ENCODE measurements at places on chromosomes 16 and 17.

DNA sequence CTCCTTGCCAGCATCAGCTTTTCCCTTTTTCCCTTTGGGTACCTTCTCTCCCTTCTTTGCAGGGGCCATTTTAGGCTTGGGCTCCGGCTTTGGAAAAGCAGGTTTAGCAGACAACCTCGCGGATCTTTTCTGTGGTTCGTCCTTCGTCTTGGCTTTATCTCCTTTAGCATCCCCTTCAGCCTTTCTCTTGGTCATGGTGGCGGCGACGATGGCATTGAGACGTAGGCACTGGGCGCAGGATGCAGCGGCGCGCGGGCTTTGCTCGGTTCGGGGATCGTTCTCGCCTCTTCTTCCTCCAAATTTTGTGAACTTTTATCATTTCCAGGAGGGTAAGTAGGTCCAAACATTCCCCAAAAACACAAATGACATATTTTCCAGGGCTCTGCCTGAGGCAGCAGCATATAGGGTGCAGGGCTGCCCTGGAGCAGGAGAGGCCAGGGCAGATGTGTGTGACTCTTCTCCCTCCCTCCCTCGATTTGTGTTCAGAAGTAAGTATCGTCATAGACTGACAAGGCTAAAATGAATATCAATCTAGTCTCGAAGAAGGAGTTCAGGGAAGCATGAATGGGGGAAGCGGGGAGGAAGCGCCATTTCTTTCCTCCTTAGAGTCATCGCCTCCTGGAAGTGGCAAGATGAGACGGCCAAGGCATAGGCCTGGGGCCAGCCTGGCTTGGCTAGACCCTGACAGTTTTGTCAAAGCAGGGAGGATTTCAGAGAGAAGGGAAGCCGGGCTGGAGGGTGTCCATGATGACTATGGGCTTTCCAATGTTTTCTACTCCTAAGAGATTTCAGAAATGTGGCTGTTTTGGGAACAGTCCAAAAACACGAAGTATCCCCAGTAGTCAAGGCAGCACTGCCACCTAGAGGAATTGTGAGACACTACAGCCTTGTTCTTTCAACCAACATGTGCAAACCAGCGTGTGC, 13.2 kb downstream of the CHCT1 start:
- peak; percentile 70 for DNase-seq

GRCh38 chr17:69732272-69732918, 317.9 kb downstream of the MAP2K6 start:
- DNase-seq = no peak

GRCh38 chr17:72906306-72906705, 186.2 kb downstream of the SLC39A11 start:
- DNase-seq = no peak

DNA sequence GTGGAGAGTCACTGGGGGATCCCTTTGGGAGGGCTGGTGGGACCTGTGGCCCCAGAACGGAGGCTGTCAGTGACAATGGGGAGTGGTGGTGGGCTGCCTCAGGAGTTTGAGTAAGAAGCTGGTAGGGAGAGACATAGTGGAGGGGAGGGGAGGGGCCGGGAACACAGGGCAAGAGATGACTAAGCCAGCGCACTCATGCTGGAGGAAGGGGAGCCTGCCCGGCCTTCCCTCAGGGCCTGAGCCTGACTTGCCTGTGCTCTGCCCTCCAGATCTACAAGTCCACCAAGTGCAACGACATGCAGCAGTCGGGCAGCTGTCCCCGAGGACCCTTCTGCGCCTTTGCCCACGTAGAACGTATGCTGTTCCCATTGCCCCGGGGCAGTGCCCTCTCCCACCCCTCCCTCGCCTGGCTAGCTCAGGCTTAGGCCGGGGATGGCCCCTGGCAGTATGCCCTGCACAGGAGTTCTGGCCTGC, 29.3 kb downstream of the UNC13D start:
- DNase-seq = no peak

DNA sequence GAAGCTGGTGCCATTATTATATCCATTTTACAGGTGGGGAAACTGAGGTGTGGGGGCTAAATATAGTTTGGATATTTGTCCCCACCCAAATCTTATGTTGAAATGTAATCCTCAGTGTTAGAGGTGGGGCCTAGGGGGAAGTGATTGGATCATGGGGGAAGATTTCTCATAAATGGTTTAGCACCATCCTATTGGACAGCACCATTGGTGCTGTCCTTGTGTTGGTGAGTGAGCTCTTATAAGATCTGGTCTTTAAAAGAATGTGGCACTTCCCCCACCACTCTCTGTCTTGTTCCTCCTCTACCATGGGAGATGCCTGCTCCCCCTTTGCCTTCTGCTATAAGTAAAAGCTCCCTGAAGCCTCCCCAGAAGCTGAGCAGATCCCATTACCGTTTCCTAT, 119.8 kb upstream of the SEC14L1 start:
- DNase-seq = no peak

DNA sequence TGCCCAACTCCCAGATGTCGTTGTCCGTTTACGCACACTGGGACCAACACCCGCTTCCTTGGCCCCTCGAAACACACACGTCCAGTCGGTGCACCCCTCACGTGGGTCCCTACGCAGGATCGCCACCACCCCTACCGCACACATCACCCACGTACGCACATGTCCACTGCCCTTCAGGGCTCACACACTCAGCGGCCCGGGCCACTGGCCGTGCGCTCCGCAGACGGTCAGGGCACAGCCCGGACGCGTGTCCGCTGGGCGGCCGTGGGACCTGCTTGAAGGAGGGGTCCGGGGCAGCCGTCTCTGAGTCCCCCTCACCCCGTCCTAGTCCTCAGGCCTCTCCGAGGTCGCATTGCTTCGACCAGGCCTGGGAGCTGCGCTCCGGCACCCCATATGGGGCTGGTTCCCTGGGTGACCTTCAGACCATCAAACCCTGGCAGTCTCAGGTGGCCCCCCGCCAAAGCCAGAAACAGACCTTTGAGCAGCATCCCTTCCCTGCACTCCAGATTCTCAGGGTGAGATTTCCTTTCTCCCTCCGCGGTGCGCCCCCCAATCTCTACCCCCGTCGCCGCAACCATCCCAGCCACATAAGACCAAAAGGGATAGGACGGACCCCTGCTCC, 914 bp upstream of the GPRC5B start:
- no peak for DNase-seq

- no peak for DNase-seq
Observed at GRCh38 chr17:28735242-28735722, 6.7 kb downstream of the NEK8 start.

GRCh38 chr16:85788819-85789218, 10.5 kb downstream of the EMC8 start:
- no peak for DNase-seq
